ENCODE measurements at places on chromosomes 2 and 18.
A peak's percentile ranks its signal among the peaks of the same experiment; 100 is the strongest.

GRCh38 chr2:227325839-227326195, 766 bp downstream of the MFF start:
- DNase-seq, result no peak

DNA sequence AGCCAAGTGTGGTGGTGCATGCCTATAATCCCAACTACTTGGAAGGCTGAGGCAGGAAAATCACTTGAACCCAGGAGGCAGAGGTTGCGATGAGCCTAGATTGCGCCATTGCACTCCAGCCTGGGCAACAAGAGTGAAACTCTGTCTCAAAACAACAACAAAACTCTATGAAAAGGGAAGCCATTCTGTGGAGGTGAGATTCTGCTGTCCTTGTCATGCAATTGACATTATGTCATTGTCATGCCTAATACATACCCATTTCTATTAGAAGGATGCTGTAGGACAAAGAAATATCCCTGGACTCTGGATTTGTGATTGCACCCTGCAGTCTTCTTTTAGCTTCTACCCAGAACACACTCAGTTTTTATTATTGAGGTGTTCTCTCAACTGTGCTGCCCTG, 8.6 kb downstream of the RASGRP3 start:
- no peak for DNase-seq

DNA sequence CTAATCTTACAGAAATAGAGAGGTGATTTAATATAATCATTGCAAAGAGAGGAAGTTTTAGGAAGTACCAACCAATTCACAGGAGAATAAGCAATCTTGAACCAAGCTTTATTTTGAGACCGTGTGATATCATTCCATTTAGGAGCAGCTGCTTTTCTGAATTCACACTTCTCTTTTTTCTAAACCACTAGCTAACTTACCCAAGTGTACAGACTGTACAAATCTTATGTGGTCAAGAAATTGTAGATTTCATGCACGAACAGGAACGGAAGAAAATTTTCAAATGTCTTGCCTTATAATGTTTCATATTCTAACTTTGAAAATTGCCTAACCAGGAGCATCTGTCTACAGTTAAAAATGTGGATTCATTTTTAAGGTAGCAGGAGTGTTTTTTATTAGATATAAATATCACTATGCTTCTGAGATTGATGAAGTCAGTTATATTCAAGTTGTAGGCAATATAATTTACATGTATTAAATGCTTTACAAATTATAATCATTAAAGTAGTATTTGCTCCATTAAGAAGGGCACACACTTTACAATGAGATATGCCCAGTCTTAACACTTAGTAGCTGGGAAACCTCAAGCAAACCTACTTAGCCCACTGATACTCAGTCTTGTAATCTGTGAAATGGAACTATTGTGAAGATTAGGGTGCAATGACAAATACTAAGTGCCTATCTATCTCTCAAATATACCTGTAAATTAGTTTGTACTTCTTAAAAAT, 302.2 kb upstream of the STON1 start:
- no peak for DNase-seq

GRCh38 chr2:149005471-149006077, 32.9 kb upstream of the LYPD6B start:
- no peak for DNase-seq

GRCh38 chr18:49726675-49726963, 86.7 kb downstream of the ACAA2 start:
- no peak for DNase-seq

DNA sequence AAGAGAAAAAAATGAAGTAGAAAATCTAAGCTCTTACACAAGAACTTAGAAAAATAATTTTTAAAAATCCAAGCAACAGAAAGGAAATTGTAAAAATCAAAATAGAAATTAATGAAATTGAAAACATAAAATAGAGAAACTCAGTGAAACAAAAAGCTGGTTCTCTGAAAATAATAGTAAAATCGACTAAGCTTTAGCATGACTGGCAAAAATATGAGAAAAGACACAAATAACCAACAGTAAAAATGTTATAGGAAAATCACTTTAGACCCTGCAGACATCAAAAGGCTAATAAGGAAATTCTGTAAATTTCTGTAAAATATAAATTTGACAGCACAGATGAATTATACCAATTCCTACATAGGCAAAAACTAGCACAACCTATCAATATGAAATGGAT, 768.9 kb upstream of the LRRTM1 start:
- DNase-seq, result no peak

- no peak for DNase-seq
Observed at GRCh38 chr2:161020437-161020836, 139.8 kb upstream of the TANK start.

- DNase-seq, result no peak
Observed at GRCh38 chr2:16104315-16104948, 164.1 kb downstream of the MYCN start.

DNA sequence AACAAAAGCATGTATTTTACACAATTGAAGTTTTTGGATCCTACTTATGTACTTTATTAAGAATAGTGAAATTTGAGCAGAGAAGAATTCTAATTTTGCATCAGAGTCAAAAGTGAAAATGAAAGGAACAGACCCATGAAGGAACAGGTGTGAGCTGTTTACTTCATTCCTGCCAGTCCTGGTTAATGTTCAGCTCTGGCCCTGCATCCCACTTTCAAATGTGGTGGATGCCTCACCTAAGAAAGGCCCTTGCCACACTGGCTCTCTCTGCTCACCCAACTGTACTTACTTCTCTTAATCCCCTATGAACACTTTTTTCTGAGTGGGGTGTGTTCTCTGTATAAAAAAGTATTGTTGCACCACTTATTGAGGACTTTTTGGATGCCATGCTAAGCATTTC, 22.2 kb downstream of the FAM110C start:
- no peak for DNase-seq

- peak; percentile 87 for DNase-seq
Observed at GRCh38 chr2:71000780-71001591, 6.3 kb upstream of the TEX261 start.

DNA sequence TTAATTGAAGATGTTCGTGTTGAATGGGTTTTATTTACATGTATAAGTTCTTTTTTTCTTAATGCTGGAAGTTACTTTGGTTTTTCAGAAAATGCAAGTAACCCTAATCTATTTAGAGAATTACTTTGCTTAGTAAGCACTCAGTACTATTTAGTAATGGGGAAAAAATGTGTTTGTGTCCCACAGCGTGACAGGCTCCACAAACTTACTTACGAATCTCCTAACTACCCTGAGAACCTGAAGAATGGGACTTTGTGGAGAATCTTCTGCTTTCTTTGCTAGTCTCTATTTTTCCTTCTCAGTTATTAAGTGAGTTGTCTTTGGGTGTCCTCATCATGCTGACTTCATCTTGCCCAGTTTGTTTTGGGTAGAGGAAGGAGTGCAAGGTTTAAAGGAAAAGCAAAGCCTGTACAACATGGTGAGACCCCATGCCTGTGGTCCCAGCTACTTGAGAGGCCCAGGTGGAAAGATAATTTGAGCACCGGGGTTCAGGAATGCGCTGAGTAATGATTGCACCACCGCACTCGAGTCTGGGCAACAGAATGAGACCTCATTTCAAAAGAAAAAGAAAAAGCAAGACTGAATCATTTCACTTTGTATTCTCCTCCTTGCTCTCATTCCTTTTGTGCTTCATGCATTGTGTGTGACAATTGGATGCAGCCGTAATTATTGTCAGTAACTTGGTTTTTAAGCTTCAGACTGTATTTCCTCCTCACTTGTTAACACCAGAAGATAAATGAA, 10.2 kb downstream of the NEDD4L start:
- DNase-seq, result no peak

DNA sequence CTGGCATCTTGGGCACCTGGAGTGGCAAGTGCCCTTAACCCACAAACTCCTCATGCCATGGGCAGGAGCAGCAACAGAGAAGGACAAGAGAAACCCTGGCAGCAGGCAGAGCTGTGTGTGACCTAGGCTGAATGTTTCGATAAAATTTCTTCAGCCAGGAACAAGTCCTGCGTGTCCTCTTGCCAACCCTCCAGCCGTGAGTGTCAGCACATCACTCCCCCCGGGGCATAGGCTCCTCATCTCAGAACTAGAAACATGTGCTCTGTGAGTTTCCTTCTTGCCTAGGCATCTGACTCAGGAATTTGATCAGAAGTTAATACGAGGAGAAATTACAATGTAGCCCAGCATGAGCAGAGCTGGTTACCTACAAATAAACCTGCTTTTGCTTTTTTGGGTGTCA, 2.2 kb downstream of the ABCG8 start:
- no peak for DNase-seq

DNA sequence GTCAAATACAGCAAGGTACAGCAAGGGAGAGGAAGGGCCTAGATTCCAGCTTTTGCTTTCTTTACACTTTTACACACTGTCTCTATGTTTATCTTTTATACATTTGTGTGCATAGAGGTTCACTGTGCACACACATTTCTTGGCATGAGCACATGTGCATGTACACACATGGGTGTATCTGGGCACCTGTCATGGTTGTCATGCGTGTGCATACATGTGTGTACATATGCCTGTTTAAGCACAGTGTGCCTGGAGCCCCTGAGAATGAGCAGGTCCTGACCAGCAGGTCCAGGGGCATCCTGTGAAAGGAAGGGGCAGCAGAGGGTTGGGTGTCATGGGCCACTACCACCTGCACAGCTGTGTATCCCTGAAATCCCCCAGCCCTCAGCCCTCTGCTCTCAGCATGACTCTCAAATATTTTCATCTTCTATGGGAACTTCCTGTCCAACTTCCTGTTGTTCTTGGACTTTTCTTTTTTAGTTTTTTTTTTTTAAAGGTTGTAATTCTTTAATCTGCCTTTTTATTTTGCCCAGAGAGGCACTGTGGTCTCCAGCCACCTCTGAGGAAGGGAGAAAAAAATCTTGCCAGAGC, 97.0 kb upstream of the EPAS1 start:
- DNase-seq, result no peak

DNA sequence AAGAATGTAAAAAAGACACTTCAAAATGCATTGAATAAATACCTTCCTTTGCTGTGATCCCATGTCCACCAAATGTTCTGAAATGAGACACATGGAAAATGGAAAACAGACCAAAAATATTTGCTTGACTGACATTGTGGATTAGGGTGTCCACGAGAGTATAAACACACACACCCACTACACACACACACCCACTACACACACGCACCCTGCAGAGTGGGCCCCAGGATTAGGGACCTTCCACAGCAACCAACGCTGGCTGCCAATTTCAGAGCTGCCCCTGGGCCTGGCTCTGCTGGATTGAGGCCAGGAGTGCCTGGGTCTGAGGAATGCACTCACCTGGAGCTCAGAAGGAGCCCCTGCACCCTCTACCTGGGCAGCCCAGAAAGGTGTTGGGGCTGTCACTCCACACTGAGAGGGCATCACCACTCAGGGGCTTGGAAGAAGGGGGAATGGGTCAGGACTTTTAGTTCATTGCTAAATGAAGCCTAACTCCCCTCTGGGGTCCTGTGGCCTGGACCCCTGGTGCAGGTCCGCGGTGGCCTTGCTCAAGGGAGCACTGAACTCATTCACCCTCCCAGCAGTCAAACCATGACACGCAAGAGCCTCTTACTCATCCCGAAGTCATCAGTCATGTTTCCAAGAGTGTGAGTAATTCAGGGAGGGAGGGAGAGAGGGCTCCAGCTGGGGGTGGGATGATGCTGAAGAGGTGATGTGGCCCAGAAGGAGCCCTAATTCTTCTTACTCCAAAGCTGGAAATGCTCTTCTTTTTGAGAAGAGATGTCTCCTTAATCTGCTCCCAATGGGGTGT, 50.2 kb upstream of the PLB1 start:
- DNase-seq, result no peak

GRCh38 chr2:159153463-159153862, 133.0 kb downstream of the WDSUB1 start:
- no peak for DNase-seq

GRCh38 chr2:68223419-68223818, 28.9 kb downstream of the PPP3R1 start:
- no peak for DNase-seq

GRCh38 chr2:152251811-152252210, 76.2 kb upstream of the STAM2 start:
- DNase-seq, result no peak

- DNase-seq, result peak; percentile 22
Observed at GRCh38 chr2:72915907-72916742, 1.2 kb upstream of the EMX1 start.

Data from CD8-positive, alpha-beta T cell (primary cell).